ENCODE measurements at places on chromosomes 4 and X.

DNA sequence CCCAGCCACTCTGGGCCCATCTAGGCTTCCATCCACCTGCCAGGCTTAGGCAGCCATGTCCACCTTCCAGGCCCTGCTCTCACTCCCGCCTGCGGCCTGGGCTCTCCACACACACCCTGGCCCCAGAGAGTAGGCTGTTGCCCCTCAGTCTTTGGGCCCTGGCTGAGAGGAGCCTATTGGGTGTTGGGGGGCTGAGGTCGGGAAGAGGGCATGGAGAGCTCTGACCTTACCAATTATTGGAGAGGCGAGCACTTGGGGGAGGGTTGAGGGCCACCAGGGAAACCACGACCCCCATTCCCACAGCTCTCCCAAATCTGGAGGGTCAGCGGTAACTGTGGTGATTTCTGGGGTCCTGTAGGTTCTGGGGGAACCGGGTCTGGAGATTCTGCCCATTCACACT lies 38.2 kb downstream of the HTRA3 start:
- no peak for DNase-seq

DNA sequence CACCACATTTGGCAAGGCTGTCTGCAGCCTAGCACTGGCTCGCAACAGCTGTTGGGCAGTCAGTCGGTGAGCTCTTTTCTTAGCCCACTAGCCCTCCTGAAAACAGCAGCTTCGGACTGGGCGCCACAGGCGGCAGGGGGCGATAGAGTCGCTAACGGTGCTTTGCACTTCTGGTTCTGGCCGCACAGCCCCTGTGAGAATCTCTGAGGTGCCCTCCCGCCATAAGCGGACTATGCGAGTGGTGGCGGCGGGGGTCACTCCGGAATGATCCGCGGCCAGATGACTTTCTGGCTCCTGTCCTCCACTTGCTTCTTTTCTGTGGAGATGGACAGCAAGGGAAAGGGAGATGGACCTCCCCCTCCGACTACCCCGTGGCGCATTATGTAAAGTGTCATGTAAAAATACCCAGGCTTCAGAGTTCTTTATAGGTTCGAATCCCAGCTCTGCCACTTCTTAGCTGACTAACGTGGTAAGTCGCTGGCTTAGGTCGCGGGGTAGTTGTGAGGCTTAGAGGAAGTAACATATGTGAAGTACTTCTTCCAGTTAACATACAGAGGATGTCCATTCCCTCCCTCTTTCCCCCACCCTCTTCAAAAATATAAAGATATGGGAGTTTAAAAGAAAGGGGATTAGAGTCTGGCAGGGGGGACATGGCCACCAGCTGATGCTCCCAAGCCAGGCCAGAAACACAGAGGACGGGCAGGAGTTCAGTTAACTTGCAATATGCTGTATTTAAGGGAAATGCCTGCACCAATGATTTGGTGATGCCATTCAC lies 11.0 kb downstream of the ARHGAP36 start:
- no peak for DNase-seq

DNA sequence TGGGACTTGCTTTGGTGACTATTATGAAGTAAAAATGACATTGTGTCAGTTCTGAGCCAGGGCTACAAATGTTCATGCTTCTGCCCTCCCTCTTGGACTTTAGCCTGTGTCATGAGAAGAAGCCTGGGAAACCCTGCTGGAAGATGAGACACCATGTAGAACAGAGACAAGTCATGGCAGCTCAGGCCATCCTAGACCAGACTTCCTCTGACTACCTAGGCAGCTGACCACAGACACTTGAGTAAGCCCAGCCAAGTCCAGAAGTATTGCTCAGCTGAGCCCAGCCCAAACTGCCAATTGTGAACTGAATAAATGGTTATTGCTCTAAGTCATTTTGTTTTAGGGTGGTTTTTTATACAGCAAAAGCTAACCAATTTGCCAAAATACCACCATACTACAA lies 467.6 kb upstream of the CNKSR2 start:
- DNase-seq = no peak

DNA sequence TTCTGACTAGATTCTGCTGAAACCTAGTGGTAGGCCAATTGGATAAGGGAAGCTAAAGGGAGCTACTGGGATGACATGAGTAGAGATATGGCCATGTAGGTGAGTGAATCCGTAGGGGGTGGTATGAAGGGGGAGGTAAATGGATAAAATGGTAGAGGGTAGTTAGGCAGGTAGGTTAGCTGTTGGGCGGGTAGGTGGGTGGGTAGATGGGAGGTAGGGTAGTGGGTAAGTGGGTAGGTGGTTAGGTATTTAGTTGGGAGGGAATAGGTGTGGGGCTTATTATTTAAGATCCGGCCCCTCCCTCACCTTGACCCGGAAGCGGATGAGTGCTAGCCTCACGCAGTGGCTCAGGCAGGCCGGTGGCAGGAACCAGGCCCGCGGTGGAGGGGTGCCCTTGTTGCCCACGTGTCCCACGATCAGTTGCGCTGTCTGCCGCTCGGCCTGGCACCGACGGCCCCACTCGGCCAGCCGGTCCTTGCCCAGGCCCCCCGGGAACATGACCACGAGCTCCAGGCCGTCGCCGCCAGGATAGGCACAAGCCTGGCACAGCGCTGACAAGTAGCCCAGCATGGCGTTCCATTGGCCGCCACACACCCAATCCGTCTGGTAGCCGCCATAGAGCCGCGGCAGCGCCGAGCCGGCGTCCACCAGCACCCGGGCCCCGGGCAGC lies 725 bp downstream of the FAM120C start:
- DNase-seq = peak; percentile 48

- DNase-seq = no peak
These were observed 27.4 kb upstream of the IRAK1 start for GRCh38 chrX:154046940-154047610.

- no peak for DNase-seq
These were observed 74.4 kb downstream of the PDLIM5 start for GRCh38 chr4:94525993-94526728.

DNA sequence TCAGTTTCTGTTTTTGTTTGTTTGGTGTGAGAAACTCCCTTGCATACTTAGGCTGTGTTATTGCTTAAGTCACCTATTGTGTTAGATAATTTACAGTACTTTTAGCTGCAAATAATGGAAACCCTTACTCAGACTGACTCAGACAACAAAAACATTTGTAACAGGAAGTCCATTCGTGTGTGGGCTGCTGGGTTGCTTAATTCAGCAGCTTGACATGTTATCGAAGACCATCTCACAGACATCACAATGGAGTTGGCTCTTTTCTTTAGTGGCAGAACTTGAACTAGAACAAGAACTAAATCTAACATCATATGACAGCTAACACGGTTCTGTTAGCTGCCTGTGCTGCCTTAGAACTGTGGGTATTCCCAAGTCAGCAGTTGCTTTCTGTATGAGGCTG lies 9.9 kb upstream of the GABRE start:
- no peak for DNase-seq

DNA sequence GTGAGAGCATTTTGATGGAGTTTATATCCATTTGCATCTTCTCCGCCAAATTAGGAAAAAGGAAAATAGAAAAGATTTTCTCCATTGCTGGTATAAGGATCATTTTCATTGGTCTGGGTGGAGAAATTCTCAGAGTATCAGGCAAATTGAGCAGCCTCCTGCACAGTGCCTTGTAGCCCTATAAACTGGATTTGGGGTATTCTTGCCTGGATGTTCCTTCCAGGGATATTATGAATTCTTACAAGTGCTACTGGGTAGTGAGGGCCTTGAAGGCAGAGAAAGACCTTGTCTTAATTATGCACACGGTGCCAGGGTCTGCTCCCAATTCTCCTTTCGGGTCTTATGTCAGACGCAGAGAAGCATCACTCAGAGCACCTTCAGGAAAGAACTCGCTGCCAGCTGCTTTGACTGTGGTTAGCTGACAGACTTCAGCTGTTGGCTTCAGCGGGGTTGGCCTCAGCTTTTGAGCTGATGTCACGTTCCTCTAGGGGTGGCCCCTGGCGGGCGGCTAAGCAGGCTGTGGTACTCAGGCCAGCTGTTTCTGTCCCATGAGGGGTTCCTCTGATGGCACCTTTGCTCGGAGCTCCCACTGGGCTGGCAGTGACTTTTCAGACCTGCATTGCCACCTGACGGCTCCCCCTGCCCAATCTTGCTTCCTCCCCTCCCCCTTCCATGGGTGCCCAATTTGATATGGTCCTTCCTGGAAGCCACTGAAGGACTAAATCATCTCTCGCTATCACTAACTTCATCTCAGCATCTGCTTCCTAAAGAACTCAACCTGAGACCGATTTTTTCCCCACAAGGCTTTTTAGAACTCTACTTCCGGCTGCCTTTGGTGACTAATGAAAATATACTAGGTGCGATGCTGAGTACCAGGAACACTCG lies 519.5 kb downstream of the BCOR start:
- peak; percentile 13 for DNase-seq

Data from stimulated activated CD8-positive, alpha-beta memory T cell treated with anti-CD3 and anti-CD28 coated beads, Interleukin-15, amount 100 ng/mL, for 4 hours (primary cell).